ENCODE measurements at places on chromosomes 6 and 20. TPM values are rescaled to one million over a fixed set of nuclear protein-coding genes. Genes with fewer than 3 reads are reported as not detected.

GRCh38 chr6:34132486-34133185 is 13.3 kb downstream of the GRM4 start:
- DNase-seq, result no peak

- DNase-seq, result no peak
These were observed 60.3 kb downstream of the SAMD3 start for GRCh38 chr6:130162421-130162820.

DNA sequence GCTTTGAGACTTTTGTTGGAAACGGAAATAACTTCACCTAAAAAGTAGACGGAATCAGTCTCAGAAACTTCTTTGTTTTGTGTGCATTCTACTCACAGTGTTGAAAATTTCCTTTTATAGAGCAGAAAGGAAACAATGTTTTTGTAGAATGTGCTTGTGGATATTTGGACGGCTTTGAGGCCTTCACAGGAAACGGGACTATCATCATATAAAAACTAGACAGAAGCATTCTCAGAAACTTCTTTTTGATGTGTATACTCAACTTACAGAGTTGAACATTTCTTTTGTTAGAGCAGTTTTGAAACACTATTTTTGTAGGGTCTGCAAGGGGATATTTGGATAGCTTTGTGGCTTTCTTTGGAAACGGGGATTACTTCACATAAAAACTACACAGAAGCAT is 627.5 kb upstream of the ZNF337 start:
- DNase-seq, result no peak

GRCh38 chr6:68615938-68616337 is 19.1 kb upstream of the ADGRB3 start:
- no peak for DNase-seq

DNA sequence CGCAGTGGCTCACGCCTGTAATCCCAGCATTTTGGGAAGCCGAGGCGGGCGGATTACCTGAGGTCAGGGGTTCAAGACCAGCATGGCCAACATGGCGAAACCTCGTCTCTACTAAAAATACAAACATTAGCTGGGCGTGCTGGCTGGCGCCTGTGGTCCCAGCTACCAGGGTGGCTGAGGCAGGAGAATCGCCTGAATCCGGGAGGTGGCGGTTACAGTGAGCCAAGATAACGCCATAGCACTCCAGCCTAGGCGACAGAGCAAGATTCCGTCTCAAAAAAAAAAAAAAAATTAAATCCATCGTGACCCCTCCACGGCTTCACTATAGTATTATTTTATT is 1.2 kb upstream of the CPNE1 start:
- DNase-seq, result no peak

DNA sequence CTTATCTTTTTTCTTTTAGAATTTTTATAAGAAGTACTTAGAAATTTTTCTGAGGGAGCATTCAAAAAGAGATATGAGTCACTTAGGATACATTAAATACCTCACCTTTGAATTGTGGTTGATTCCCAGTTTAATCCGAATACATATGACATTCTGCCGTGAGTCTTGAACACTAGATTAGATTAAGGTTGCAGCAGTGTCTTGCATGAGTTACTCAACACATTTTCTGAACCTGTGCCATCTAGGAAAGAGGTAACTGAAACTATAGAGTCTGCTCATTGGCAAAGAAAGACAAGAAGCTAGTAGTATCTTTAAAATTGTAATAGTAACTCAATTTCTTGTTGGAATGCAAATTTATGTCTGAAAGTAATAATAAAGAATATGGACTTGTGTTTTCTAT is 14.9 kb downstream of the PEX3 start:
- DNase-seq, result no peak

GRCh38 chr20:41274152-41274551 is 43.4 kb downstream of the ZHX3 start:
- no peak for DNase-seq

DNA sequence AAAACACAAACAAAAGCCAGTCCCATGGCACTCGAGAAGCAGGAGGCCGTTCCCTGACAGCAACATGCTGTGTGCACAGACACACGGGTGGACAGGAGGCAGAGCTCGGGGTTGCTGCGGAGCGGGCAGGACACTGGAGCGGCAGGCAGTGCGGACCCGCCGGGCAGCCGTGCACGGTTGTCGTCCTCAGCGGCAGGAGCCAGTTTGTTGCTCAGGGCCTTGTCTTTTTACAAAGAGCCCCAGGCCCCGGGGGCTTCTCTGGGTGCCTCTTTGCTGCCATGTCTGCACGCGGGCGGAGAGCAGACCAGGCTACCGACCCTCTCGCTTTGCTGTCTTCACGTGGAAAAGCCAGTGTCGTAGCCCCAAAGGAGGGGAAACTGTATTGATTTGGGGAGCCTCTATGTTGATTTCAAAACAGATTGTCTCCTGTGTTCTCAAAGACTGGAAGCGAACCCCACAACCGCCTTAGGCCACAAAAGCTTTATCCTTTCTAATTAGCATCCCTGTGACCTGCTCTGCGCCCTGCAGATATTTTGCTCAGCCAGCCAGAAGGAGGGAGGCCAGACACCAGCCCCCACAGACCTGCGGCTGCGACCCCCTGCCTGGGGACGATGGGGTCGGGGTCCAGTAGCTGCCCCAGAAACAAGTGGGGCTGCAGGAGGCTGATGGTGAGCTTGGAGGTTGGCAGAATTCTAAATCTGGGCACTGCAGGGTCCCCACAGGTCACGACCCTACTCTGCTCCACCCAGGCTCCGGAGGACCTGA is 50.2 kb downstream of the ERMARD start:
- DNase-seq, result no peak

GRCh38 chr20:53186635-53187034 is 214.5 kb downstream of the TSHZ2 start:
- DNase-seq, result no peak

GRCh38 chr20:50146732-50147662 is 6.5 kb downstream of the PEDS1 start:
- no peak for DNase-seq

Gene SOX18
- total RNA-seq, result 1.8 TPM

Gene PACRG
- 2.5 TPM for total RNA-seq

Gene SIGLEC1
- total RNA-seq, result 10.2 TPM

Gene BRD2
- 82.4 TPM for total RNA-seq

Gene SLC17A2
- total RNA-seq, result not detected

Measured in sigmoid colon (tissue), 7 donors.